ENCODE measurements at places on chromosomes 4 and X.

DNA sequence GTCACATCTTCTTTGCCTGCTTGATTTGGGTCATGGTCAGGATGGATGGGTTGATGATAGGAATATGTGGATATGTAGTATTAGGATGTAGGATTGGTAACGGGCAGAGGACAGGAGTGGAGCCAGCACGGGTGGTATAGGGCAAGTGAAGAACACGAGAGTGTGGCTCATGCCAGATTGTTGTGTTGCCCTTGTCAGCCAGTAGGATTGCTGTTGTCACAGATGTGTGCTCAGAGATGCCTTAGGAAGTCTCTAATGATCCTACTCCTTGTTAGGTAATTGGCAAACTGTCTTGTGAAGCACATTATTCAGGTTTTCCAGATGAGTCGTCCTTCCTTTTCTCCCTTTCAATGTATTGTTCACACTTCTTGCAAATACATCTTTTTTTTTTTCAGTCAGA is 5.5 kb downstream of the ATP10D start:
- DNase-seq = no peak

DNA sequence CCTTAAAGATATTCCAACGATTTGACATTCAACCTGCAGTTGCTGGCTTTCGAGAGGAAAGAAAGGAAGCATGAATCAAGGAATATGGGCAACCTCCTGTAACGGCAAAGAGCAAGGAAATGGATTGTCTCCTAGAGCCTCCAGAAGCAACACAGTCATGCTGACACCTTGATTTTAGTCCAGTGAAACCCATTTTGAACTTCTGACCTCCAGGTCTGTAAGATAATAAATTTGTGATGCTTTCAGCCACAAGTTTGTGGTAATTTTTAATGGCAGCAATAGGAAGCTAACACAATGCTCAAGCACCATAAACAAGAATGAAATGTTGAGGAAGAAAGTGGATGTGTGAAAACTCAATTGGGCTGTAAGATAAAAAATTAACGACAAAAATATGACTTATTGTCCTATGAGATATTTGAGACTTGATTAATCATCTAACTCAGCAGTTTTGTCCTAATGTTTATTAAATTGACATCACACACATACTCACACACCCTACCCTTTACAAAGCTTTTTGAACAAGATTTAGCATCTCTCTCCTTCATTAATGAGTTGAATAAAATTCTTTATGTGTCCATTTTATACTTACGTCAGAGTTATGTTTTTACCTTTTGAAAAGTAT is 857.2 kb upstream of the INTU start:
- DNase-seq = no peak

DNA sequence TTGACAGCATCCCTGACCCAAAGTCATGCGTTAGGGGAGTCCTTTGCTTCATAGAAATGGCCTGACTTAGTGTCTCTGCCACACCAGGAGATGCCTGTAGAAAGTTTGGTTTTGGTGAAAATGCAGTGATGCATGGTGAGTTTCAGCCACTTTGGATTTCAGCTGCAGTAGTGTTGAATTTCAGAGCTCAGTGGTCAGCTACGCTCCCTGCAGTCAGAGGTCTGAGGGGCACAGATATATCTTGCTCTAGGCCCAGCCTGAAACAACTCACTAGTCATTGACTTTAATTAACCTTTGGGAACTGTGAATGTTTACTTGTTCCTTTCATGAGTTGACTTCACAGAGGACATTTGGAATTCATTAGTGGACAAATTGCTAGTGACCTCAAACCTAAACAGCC is 17.5 kb downstream of the RBMX2 start:
- DNase-seq = no peak

- no peak for DNase-seq
Measured at GRCh38 chrX:145751943-145752342, 65.7 kb upstream of the SLITRK2 start.

DNA sequence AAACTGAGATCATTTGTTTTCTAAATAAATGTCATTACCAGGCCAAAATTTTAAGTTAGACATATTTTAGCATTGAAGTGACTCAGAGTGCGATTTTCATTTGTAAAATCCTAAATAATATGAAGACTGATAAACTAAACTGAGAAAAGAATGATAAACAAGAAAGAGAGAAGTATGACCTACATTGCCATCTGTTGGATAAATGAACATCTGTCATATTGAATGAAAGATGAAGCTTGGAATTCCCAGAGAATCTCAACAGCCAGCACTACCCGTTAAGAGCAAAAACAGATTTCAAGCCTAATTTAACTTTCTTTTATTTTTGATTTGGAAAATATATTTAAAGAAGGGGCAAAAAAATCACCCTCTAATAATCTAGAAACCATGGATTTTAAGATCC is 591.0 kb upstream of the ATOH1 start:
- peak; percentile 85 for DNase-seq

- DNase-seq = no peak
Measured at GRCh38 chr4:124090021-124090420, 622.5 kb downstream of the ANKRD50 start.

DNA sequence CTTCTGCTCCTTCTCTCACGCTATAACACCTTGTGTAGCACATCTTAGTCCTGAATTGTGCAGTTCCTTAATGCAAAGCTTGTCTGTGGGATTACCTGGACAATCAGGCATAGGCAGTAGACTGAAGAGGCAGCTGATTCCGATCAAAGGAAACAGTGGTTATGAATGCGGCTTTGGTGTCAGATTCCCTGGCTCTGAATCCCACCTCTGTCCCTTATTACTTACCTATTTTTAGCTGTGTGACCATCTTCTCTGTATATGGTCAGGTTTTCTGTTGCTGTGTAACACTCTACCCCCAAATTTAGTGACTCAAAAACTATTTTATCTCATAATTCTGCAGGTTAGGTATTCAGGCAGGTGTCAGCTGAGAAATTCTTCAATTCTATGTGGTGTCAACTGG is 3.2 kb downstream of the ZBTB49 start:
- no peak for DNase-seq

DNA sequence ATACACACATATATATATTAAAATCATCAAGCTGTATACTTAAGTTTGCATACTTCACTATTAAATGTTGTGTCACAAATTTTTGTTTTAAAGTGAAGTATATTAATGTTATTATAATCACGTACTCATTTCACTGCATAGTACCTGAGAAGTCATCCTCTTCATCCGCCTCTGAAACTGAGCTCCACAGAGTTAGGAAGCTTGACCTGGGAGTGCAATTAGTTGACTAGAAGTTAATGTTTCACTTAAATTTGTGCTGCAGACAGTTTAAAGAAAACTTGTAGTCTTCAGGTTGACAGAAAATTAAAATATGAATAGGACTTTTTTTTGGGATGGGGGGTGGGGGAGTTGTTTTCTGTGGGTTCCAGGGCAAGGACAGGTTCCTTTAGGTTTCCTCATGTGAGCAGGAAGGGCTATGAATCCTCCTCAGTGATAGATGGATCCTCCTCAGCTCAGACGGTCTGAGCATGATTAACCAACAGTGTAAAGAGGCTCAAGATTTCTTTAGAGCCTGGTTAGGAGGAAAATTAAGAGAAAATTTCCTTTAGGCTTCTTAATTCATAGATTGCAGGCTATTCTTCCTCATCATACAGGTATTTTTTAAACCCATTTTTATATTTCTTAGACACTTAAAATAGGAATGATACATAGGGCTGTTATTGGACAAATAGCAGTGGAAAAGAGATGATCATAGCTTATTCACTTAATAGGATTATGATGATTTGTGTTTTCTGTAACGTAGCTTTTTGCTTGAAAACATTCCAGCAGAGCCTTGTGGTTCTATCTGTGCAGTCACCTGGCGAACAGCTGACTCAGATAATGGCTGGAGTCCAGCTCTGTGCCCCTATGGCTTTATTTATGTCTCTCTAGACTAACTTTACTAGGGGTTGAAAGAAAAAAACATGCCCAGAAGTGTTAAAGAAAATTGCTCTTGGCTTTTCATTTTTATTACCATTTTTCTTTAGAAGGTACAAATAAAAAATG is 102.7 kb downstream of the SLC4A4 start:
- no peak for DNase-seq

- DNase-seq = no peak
Measured at GRCh38 chr4:1048773-1049590, 37.6 kb downstream of the FGFRL1 start.

DNA sequence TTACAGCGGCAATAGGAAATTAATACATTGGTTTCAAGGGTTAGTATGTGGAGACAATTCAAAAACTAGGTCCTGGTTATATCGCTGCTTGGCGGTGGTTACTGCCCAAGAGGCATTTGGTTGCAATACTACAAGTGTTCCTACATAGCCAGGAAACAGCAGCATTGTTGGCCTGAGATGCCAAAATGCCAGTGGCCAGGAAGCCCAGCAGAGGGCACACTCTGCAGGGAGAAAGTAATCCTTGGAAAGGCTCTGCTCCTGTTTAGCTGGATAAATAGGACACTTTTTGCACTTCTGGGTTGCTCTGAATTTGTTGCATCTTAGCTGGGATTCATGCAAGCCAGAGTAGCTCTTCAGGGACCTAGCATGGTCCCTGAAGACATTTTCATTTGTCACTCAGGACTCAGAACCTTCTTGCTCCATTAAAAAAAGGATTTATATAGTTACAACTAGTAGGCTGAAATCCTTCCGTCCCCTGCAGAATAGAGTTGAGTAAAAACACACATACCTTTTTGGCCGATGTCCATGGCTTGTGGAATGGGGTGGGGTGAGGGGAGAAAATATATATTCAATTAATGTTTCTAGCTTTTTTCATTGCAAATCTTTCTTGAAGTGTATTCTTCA is 8.1 kb upstream of the GPR119 start:
- peak; percentile 15 for DNase-seq

DNA sequence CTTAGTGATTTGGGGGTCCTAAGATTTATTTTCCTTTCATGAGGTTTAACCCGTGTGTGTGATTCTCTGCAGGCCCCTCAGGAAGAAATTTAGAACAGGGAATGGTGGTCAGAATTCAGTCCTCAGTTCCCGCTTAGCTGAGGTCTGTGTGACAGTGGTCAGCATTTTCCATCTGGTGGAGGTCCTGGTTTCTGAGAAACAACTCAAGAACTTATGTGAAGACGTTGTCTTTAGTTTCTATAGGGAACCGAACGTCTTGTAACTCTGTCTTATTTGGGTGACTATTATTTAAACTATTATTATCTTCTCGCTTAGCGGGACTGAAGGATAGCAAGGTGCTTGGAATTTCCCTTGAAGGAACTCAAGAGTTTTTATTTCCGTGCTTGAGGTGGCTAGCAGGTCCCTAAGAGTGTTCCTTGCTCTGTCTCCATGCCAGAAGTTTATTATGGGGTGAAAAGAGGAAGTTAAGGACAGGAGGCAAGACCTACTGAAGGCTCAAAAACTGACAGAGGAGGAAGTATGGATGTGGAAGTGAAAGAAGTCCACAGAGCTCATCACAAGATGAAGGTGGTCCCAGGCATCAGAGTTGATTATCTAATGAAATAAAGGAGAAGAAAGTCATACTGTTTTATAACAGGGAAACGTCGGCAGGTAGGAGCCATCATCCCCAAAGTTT is 9.4 kb downstream of the MGST2 start:
- no peak for DNase-seq

DNA sequence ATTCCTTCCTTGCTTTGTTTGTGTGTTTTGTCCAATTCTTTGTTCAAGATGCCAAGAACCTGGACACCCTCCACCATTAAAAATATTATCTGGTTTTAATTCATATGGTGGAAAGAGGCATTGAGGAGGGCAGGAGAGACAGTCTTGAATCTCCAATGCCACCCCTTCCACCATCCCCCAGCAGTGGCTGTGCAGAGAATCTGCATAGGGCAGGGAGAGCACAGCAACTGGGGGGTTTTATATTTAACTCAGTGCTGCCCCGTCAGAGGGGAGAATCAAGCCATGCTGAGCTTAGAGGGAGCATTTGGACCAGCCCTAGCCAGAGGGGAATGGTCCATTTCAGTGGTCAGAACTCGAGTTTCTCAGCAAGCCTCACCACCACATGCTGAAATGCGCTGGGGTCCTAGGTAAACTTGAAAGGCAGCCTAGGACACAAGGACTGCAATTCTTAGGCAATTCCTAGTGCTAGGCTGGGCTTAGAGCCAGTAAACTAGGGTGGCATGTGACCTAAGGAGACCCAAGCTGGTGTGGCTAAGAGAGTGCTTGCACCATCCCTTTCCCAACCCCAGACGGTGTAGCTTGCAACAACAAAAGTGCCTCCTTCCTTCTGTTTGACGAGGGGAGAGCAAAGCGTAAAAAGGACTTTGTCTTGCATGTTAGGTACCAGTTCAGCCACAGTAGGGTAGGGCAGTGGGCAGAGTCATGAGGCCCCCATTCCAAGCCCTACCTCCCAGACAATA is 34.2 kb downstream of the CCDC158 start:
- DNase-seq = no peak

DNA sequence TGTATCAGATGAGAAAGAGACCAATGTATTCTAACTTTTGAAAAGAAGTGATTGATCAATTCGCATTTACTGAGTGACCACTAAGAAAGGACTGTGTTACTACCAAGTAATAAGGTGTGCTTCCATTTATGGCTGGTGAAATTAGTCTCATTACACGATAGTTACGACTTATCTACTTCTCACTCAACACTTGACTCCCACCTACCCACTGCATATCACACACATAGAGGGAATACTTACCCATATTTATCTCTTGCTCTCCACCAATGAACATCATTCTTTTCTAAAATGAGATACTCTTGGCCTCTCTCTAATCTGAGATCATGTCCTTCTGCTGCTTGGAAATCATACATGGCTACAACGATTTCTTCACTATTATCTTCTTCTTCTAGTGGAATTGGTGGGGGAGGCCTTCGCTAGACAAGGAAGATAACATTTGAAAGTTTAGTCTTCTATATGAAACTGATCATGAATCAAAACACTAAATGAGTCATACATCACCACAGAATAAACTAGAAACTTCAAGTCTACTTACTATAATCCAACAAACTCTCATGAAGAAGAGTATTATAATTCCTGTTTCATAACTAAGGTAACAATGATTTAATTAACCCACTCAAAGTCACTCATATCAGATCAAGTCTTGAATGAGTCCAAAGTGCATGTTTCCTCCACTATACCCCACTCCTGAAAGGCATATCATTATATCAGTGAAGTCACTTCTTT is 33.7 kb upstream of the TXK start:
- no peak for DNase-seq

DNA sequence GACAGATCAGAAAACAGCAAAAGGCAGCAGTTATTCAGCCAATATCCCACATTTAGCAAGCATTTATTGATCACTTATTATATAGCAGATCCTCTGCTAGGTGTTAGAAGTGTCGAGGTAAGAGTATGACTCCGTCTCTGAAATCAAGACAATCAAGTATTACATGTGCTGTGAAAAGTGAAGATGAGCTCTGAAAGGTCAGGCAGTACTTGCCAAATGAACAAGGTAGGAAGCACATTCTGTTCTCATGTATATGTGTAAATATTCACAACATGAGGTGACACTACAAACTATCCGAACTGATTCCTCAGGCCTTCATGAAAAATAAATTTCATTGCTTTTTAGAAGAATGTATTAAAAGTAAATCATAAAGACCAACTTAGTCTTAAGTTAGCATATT is 15.3 kb downstream of the ATP1B4 start:
- DNase-seq = no peak

All from NCI-H2171 (cell line).